Activated CD8-positive, alpha-beta T cell treated with anti-CD3 and anti-CD28 coated beads, Interleukin-2, amount 10 ng/mL, durations not matched to agents 7 days and 5 days (primary cell): ENCODE measurements at places on chromosomes 4 and X.

DNA sequence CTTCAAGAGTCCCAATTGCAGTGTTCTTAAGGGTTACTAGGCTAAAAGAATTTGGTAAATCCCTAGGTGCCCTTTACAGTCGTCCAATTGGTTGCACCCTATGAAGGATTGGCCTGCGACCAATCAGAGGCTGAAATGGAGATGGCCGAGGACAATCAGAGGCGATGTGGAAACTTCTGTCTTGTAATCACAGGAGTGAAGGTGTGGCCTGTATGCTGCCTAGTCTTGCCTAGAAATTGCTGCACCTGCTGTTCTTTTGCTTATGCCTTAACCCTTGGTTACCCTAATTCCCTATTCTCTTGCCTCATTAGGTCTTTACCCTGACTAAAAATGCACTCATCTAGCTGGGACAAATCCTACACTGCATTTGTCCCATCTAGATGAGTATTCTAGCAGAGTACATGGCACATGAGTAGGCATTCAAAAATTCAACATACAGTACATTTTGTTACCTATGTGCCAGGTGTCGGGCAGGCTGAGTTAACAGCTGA, 1.0 kb upstream of the DCK start:
- peak overlapping the region; percentile 96 for H3K4me3 ChIP-seq
- peak overlapping the region; percentile 88 for H3K27ac ChIP-seq
- H3K36me3 ChIP-seq: peaks cover 34% of the 10 kb centered on the region
- peaks cover 32% of the 10 kb centered on the region for H3K4me1 ChIP-seq

GRCh38 chr4:128305942-128306341, 18.3 kb upstream of the PGRMC2 start:
- no peak overlapping the region for H3K27ac ChIP-seq
- DNase-seq: no peak
- H3K27me3 ChIP-seq: no peaks in the 10 kb centered on the region
- H3K4me3 ChIP-seq: no peak overlapping the region

- DNase-seq: no peak
- H3K4me1 ChIP-seq: peaks cover 27% of the 10 kb centered on the region
- no peaks in the 10 kb centered on the region for H3K36me3 ChIP-seq
- H3K27ac ChIP-seq: no peak overlapping the region
- H3K4me3 ChIP-seq: no peak overlapping the region
These were observed 282.1 kb downstream of the BCOR start for GRCh38 chrX:39815631-39816030.

DNA sequence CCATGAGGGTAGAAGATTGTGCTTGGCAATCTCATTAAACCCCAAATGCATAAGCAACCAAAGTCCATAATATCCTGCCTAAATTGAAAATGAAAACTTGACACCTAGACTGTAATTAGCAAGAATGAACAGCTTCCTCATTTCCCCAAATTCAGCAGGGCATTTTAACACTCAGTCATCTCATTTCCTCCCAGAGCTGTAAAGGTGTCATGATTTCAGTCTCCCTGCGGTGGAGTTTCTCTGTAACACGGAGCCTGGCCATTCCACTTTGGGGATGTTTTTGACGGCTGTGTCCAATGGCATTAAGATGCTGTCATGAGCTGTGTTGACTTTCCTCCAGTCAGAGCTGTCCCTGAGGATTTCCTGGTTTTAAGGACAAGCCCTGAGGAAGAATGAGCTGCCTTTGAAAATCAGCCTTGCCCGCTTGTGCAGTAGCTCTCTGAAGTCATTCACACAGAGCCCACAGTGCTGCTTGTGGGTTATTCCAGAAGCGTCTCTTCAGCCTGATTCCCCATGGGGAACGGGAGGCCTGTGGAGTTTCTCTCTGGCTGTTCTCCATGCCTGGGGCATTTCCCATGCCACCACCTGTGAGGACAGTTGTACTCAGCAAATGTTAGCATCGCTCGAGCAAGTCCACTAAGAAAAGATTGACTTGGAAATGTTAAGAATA, 187.0 kb downstream of the MID1 start:
- no peaks in the 10 kb centered on the region for H3K4me1 ChIP-seq
- no peaks in the 10 kb centered on the region for H3K36me3 ChIP-seq
- no peak overlapping the region for H3K4me3 ChIP-seq
- H3K27ac ChIP-seq: no peak overlapping the region
- DNase-seq: no peak
- no peaks in the 10 kb centered on the region for H3K27me3 ChIP-seq

GRCh38 chr4:180234730-180235129, 2008.5 kb upstream of the TENM3 start:
- H3K27ac ChIP-seq: no peak overlapping the region
- H3K4me3 ChIP-seq: no peak overlapping the region
- H3K36me3 ChIP-seq: no peaks in the 10 kb centered on the region
- DNase-seq: no peak

GRCh38 chr4:184463856-184464255, 10.5 kb downstream of the IRF2 start:
- H3K4me3 ChIP-seq: no peak overlapping the region
- peaks cover 42% of the 10 kb centered on the region for H3K36me3 ChIP-seq
- no peaks in the 10 kb centered on the region for H3K27me3 ChIP-seq

DNA sequence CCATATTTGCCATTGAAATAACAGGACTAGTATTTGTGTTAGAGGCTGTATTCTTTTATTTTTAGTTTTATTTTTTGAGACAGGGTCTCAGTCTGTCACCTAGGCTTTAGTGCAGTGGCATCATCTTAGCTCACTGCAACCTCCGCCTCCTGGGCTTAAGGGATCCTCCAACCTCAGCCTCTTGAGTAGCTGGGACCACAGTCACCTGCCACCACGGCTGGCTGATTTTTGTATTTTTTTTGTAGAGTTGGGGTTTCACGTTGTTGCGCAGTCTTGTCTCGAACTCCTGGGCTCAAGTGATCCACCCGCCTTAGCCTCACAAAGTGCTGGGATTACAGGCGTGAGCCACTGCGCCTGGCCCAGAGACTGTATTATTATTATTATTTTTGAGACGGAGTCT, 15.3 kb downstream of the TMEM131L start:
- DNase-seq: no peak
- peaks cover 47% of the 10 kb centered on the region for H3K36me3 ChIP-seq
- no peak overlapping the region for H3K27ac ChIP-seq
- no peaks in the 10 kb centered on the region for H3K27me3 ChIP-seq
- H3K4me1 ChIP-seq: peaks cover 67% of the 10 kb centered on the region

DNA sequence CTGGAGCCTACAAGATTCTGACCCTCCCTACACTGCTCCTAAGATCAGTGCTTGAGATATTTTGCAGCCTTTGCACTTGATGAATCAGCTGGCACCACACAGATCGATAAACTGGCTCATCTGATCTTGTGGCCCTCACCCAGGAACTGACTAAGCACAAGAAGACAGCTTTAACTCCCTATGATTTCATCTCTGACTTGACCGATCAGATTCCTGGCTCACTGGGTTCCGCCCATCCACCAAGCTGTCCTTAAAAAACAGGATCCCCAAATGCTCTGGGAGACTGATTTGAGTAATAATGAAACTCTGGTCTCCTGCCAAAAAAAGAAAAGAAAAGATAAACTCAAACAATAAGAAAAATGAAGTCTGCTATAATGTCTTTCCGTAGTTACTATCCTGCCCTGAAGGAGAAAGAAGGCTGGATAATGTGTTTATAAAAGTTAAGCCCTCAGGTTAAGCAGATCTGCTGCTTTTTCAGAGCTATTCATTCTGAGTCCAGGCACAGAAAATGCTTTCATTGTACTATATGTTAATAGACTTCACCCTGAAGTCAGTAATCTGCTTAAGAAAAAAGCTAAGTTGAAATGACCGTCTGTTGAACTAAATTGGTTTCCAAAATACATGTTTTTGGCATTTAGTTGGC, 795.2 kb downstream of the TRIML1 start:
- no peak for DNase-seq
- no peaks in the 10 kb centered on the region for H3K27me3 ChIP-seq
- no peak overlapping the region for H3K27ac ChIP-seq
- H3K36me3 ChIP-seq: no peaks in the 10 kb centered on the region

DNA sequence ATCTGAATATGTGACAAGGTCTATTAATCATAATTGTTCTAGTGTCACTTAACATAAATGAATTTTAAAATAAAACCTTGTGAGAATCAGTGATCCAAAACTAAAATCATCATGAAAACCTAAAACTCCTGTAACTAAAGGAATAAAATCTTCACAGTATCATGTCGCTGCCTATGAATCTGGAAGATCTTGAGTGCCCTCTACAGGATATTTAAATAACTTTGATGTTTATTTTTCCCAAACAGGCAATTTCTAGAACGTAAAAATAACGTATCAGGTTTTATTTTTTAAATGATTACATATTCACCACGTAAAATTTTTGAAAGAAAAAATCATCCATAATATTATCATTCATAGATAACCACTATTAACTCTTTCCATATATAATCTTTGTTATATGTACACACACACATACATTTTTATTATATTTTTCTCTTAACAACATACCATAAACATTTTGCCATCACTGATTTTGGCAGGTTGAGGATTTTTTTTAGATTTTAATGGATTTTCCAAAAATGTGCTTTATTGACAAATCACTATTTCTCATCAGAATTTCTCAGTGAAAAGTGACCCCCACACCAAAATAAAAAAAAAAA, 79.6 kb downstream of the COMMD8 start:
- no peaks in the 10 kb centered on the region for H3K36me3 ChIP-seq
- no peaks in the 10 kb centered on the region for H3K4me1 ChIP-seq
- H3K27ac ChIP-seq: no peak overlapping the region

DNA sequence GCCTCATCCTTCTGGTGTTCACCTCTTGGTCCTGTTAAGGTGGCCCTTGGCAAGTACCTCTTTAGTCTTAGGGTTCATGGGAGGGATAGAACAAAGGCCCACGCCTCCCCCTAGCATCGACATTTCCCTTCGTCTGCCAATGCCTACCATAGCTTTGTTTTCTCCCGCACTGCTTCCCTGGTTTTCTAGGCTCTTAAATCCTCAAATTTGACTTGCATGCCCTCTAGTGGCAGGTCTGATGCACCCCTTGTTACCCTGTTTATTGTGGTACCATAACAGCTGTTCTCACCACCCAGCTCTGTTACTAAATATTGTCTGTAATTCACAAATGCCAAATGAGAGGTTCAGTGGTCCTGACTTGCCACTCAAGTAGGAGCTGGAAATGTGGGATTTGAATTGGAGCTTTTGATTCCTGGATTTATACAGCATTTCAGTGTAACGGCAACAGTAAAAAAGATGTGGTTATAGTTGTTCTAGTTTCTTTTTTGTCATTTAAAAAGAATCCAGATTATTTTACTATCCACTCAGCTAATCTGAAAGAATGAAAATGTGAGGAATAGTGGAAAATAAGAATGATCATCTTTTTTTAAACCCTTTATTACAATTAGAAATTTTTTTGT, 100.1 kb downstream of the REPS2 start:
- H3K4me3 ChIP-seq: no peak overlapping the region
- H3K36me3 ChIP-seq: no peaks in the 10 kb centered on the region
- peak; percentile 43 for DNase-seq
- H3K27ac ChIP-seq: no peak overlapping the region
